ENCODE measurements at places on chromosomes 4 and X. TPM values are rescaled to one million over a fixed set of nuclear protein-coding genes. Genes with fewer than 3 reads are reported as not detected.

GRCh38 chr4:101156619-101157310 is 190.6 kb downstream of the PPP3CA start:
- peak; percentile 28 for DNase-seq

- peak; percentile 88 for DNase-seq
These were observed 66.6 kb downstream of the EDNRA start for GRCh38 chr4:147547314-147548056.

DNA sequence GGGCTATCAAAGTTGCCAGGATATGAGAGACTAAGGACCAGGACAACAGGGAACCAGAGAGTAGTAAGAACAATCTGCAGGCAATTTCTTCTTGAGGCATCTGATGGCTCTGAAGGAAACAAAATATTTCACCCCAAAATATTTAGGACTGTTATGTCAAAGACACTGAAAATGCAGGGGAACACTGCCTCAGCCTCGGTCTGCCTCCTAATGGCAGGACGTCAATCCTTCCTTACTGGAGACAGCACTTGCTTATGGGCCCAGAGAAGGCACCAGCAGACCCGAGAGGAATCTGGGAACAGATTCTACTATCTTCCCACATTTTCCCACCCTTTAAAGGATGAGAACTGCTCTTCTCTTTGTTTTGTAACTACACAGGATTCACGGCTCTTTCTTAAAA is 23.3 kb downstream of the RNF150 start:
- DNase-seq: no peak

GRCh38 chr4:24991015-24991414 is 39.7 kb downstream of the LGI2 start:
- peak; percentile 36 for DNase-seq

DNA sequence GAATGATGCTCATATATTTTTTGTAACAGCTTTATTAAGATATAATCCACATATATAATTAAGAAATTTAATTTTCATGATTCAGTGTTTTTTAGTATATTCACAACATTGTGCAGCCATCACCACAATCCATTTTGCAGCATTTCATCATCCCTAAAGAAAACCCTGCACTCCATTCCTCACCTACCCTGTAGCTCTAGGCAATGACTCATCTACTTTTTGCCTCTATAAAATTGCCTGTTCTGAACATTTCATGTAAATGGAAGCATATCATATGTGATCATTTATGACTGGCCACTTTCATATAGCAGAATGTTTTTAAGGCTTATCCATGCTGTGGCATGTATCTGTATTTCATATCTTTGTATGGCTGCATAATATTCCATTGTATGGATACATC is 339.9 kb downstream of the MAPK10 start:
- no peak for DNase-seq

DNA sequence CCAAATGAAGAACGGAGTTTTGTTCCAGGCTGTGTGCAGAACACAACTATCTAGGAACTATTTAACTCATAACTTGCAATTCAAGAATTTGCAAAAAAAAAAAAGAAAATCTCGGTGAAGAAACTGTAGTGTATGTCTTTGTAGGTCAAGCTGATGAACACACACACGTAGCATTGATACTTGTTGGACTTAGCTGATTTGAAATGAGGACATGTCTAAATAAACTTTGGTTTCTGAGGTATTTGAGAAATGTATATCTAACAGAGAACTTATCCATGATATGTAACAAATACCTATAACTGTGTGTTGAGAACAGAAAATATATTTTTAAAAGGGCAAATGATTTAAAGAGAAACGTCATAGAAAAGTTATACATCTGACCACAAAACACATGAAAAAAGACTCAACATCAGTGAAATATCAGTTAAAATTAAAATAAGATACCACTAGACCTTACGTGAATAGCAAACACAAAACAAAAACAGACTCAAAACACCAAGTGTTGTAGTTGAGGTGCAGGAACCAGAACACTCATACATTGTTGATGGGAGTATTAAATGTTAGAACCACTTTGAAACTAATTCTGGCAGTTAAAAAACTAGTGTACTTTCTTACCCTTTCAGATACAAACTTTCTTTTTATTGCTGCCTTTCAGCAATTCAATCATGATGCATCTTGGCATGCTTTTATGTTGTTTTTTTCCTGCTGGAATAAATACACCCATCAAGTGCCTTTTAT is 1535.8 kb upstream of the PCDH10 start:
- DNase-seq: peak; percentile 1

- peak; percentile 51 for DNase-seq
These were observed 170.3 kb upstream of the KIT start for GRCh38 chr4:54487491-54487890.

GRCh38 chr4:78019414-78019813 is 37.7 kb upstream of the FRAS1 start:
- DNase-seq: no peak

DNA sequence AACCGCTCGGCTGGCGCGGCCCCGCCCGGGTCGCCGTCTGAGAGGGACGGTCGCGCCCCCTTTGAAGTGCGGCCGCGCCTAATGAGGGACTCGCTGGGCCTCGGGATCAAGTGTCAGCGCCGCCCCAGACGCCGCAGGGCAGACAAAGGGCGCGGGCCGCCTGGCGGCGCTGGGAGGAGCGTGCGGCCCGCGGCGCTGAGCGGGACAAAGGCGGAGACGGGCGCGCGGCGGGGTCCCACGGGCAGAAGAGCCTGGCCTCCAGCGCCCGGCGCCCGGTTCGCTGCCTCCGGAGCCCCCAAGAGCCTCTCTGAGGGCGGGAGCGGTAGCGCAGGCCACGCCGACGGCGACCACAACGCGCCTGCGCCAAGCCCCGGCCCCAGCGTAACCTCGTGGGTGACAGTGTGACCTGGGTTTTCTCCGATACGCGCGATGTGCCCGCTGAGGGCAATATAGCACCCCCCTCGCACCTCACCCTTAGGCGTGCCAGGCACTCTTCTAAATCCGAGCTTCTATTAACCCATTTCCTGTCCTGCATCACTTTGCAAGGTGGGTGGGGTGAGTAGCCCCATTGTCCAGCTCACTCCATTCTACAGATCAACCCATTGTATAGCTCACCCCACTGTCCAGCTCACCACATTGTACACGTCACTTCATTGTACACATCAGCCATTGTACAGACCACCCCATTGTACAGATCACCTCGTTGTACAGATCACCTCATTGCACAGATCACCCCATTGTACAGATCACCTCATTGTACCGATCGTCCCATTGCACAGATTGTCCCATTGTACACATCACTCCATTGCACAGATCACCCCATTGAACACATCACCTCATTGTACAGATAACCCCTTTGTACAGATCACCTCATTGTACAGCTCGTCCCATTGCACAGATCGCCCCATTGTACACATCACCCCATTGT is 33.7 kb upstream of the STX18 start:
- peak; percentile 18 for DNase-seq

DNA sequence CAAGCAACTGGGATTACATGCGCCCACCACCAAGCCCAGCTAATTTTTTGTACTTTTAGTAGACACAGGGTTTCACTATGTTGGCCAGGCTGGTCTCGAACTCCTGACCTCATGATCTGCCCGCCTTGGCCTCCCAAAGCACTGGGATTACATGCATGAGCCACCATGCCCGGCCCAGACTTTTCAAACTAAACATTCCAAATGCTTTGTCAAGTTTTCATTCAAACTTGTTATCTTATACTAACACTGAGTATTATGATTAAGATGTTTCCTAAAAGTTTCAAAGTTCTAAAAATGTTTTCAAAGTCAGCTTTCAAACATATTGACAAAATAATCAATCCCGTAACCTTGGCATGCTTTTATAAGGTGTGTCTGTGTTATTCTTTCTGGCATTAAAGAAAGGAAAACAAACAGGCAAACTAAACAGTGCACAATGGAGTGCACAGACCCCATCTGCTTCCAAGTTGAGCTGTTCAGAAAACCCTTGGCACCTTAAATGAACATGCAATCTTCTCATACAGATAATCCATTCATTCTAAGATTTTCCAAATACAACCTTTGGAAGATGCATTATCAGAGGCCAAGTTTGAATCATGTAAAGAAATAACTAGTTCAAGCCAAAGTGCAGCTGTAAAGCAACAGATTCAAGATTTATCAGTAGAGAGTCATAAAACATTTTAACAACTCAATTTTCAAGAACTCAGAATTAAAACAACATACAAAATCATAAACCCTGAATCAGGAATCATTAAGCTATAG is 49.1 kb downstream of the ABCG2 start:
- no peak for DNase-seq

DNA sequence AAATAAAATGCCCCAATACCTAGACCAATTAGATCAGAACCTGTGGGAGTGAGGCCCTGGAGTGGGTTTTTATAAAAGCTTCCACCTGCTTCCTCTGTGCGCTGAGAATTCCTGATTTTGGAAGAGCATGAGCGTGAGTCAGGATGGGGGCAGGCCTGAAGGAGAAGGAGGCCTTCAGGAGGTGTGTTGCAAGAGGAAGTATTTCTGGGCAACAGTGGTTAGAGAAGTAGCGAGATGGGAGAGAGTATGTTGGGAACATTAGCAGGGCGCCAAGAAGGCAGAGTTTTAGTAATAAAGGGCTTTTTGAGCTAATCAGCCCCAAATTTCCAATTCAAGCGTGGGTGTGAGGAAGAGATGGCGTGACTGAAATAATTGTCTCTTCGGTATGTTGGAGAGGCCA is 349.8 kb downstream of the UNC5C start:
- no peak for DNase-seq

- DNase-seq: peak; percentile 38
These were observed 78.5 kb upstream of the PDHA2 start for GRCh38 chr4:95761426-95761825.

- DNase-seq: no peak
These were observed 10.1 kb downstream of the SMIM10L2A start for GRCh38 chrX:135431886-135432285.

GRCh38 chr4:9602389-9602914 is 158.2 kb downstream of the DEFB131A start:
- no peak for DNase-seq

GRCh38 chr4:105637408-105638176 is 70.9 kb downstream of the INTS12 start:
- DNase-seq: peak; percentile 3

DNA sequence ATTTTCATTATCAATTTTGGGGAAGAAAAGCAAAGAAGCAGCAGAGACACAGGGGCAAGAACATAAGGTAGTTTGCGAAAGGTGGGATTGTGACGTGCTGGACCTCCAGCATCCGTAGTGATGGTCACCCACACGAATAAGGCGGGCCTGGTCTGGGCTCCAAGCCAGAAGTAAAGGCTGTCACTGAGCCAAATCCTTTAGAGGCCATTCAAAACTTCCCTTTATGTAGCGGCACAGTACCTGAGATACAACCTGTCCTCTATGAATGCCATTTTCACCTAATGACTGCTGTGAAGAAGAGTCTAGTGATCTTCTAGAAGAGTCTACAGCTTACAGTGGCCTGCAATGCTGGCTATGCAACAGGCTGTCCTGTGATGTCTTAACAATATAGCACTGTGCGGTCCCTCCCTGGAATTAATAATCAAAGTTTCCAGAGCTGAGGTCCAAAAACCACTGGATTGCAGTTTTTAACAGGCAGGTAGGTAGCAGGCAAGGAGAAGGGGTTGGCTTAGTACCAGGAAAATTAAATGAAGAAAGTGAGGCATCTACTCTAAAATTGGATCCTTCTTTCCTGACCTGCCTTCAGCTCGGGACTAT is 56.2 kb downstream of the TRIML1 start:
- DNase-seq: no peak

DNA sequence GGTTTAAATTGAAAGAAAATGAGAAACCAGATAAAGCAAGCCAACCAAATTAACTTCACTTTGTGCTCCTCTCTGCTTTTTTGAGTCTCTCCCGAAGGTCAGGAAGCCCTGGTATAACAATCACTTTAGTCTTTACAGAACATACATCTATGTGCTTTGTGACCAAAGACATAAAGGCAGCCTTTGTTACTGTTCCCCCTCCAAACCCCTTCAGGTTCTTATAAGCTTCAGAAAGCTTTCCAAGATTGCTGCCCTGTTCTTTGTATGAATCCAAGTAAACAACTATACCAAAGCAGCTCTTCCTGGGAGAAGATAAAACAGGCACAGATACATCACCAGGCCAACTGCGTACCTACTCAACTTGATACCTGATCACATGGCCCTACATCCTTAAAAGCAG is 28.7 kb downstream of the RLIM start:
- no peak for DNase-seq

ZNF157 gene
- under 0.01 TPM for total RNA-seq

PFKFB1 gene
- under 0.01 TPM for total RNA-seq

SSX2 gene
- not detected for total RNA-seq

SCML1 gene
- 6.7 TPM for total RNA-seq

HTATSF1 gene
- 27.8 TPM for total RNA-seq

SPACA5 gene
- not detected for total RNA-seq

SH2D1A gene
- total RNA-seq: not detected

MAML3 gene
- 0.90 TPM for total RNA-seq

Data from IMR-90 (cell line).